NCI-H1417 treated with DMSO at 0.1 percent for 48 hours (cell line): ENCODE measurements at places on chromosomes 11 and 22.

- no peak for DNase-seq
Measured at GRCh38 chr11:33125611-33126010, 35.7 kb downstream of the CSTF3 start.

DNA sequence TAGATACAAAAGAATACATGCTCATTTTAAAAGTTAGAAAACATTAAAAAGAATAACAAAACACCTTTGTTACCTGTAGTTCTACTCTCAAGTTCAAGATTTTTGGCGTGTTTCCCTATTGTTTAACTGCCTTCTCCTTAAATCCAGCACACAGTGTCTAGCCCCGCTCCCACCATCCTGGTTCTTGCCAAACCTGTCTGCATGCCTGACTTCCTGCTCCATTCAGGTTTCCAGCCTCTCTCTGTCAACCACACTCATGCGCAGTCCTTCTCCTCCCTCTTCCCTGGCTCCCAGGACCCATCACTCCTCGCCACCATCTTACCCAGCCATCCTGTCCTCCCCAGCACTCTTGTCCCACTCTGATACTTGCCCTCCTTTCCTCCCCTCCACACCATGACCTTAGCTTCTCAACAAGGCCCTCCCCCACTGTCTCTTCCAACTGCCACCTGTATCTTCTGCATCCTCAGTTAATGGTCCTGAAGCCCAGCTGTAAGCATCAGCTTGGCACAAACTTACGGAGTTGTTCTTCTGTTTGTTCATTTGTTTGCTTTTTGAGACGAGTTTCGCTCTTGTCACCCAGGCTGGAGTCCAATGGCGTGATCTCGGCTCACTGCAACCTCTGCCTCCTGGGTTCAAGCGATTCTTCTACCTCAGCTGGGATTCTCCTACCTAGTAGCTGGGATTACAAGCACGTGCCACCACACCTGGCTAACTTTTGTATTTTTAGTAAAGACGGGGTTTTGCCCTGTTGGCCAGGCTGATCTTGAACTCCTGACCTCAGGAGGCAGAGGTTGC, 7.5 kb upstream of the MYH9 start:
- no peak for DNase-seq

GRCh38 chr11:5507177-5507932, 2.4 kb downstream of the UBQLN3 start:
- no peak for DNase-seq

GRCh38 chr22:25419247-25420113, 145.0 kb upstream of the GRK3 start:
- no peak for DNase-seq

DNA sequence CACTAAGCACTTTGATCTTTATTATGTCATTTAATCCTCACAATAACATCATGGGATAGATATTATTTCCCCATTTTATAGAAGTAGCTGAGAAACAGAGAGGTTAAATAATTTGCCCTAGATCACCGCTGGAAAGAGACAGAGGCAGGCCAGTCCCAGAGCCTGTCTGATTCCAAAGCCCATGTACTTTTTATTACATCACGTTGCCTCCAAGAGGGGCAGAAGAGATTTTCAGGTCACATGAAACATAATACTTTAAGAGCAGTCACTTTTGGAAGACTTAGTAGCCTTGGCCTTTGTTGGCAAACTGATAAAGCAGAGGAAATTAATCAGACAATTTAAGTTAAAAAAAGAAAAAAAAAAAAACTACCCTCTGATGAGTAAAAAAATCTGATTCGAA, 200.2 kb upstream of the ARHGAP20 start:
- DNase-seq = no peak

- DNase-seq = no peak
Measured at GRCh38 chr11:74004759-74005615, 3.9 kb downstream of the UCP3 start.

GRCh38 chr11:28481616-28482480, 373.7 kb downstream of the METTL15 start:
- DNase-seq = no peak

DNA sequence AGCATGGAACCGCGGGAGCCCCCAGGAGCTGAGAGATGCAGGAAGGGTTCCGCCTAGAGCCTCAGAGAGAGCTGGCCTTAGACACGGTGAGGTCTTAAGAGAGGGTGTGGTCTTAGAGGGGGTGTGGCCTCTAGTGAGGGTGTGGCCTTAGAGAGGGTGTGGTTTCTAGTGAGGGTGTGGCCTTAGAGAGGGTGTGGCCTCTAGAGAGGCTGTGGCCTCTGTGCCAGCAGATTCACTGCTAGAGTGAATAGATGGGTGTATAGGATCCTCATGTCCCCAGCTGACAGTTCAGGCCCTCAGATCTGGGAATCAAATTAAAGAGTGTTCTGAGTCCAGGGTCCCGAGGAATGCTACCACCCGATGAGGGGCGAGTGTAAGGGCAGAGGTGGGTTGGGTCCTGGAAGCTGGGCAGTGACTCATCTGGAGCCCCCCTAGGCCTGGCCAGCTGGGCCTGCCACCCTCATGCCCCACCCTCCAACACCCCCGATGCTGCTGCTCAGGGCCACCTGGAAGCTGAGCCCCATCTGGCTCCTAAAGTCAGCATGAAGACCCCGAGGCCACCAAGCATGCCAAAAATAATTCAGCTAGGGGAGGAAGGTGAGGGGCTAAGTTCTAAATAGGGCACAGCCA, 49.5 kb downstream of the IGF2 start:
- no peak for DNase-seq

DNA sequence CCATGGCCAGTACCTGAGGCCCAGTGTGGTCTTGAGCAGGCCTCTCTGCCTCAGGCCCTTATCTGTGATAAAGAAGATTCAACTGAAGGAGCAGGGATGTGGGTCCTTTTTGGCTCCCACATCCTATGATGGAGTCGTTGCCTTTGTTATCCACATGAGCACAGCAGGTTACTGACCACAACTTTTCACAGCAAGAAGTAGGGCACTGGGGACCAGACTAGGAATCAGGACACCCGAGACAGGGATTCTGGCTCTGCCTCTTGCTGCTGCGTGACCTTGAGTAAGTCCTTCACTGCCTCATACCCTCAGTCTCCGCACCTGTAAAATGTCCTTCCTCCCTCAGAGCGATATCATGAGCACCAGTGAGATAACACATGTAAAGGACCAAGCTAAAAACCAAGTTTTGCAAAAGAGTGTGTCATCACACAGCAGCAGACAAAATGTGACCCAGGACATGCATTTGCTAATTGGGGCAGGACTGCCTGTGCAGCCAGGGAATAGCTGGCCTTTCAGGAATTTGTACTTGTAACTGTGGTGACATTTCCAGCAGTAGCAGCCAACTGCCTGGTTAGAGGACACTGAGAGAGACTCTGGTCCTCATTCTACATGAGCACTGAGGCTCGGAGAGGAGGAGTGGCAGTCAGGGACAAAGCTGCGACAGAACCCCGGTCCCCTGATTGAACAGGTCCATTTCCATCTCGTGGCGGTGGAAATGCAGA, 13.2 kb upstream of the SMIM35 start:
- no peak for DNase-seq

DNA sequence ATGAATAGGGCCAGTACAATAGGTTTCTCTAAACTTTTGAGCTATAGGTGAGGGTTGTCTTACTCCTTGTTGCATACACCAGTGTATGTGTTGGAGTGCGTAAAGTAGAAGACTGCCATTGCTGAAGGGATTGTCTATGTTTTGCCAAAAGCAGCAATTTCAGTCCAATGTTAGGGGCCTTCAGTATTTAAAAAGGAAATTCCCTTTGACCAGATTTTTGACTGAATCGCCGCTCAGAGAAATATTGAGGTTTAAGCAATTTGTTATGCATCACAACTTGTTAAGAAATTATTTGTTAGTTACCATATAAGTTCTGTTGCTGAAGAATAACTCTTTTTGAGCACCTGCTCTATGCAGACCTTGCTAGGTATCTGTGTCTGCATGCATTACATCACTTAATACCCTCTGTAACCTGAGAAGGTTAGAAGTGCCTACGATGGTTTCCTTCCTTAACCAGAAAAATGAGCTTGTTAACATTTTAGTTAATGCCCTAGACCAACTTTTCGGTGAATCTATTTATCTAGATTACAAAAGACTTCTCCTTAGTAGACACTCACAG, 33.9 kb downstream of the MMP20 start:
- no peak for DNase-seq

GRCh38 chr11:122637541-122637940, 18.0 kb upstream of the UBASH3B start:
- DNase-seq = no peak

- no peak for DNase-seq
Measured at GRCh38 chr11:108890482-108891105, 225.7 kb downstream of the DDX10 start.

- peak; percentile 60 for DNase-seq
Measured at GRCh38 chr11:23112987-23113886, 253.0 kb upstream of the CCDC179 start.

DNA sequence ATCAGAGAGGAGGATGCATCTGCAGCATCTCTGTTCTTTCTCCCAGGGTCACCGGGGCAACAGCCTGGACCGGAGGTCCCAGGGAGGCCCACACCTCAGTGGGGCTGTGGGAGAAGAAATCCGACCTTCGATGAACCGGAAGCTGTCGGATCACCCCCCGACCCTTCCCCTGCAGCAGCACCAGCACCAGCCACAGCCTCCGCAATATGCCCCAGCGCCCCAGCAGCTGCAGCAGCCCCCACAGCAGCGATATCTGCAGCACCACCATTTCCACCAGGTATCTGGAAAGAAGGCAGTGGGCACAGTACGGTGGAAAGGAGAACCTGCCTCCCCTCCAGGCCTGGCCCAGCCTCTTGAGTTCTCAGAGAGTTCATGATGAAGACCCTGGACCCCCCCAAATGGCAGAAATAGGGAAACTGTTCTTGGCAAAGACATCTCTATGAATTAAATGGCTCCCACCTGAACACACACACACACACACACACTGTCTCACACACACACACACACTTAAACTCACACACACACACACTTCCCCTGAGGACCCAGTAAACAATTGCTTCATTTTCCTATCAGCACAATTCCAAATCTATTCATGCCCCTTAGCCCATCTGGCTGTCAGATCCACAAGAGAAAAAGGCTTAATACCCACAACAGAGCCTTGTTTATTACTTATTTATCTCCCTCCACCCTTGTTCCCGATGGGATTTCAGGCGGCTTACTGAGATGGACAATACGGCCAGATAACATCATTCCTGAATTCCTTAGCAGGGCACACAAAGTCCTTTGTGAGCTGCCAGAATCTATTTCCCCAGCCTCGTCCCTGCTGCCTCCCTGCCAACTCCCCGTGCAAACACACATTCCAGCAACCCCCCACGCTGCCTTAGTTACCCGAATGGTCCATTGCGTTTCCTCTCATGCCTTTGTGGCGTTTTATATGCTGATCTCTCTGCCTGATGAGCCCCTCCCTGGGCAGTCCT, 8.1 kb downstream of the TMA7B start:
- no peak for DNase-seq

DNA sequence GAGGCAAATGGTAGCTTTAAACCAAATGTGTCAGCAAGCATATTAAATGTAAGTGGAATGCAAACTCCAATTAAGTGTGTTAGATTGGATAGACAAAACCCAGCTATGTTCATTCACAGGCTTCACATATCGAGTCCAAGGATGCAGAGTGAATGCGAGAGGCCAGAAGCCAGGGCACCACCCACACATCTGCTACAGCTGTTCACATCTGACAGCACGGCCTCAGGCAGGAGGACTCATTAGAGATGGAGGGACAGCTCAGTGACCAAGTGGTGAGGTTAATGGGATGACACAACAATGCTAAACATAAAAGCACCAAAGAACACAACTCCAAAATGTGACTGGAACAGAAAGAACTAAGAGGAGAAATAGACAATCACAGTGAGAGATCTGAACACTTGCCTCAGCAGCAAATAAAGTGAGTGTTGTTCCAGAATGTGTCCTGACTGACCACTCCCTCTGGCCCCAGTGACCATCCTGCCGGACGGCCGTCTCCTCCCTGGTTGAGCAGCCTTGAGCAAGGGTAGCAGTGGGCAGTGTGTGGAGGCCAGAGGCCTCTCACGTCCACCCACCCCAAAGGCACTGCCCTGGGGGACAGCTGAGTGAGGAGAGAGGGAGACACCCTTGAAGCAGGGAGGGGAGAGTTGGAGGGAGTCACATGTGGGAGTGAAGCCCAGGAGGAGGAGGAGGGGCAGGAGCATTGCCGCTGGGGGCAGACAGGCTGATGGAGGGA, 23.8 kb downstream of the ALG12 start:
- no peak for DNase-seq

GRCh38 chr11:128767591-128768001, 73.7 kb downstream of the FLI1 start:
- no peak for DNase-seq

DNA sequence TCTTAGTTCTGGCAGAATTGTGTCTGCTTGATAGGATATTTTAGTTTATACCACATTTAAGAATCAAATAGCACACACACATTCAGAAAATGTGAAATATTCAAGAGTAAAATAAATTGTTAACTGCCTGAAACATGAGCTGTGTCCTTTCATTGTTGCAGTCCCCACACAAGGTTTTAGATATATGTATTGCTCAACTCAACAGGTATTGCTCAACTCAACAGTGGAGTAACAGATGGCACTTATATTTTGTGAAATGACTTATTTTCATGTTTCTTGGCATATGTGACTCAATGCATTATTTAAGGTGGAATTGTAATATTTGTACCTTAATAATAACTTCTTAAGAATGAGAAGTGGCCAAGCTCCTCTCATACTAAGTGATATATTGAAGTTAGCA, 760.3 kb downstream of the CNTN5 start:
- no peak for DNase-seq

- DNase-seq = no peak
Measured at GRCh38 chr11:72583177-72583553, 91.1 kb downstream of the PDE2A start.

- DNase-seq = no peak
Measured at GRCh38 chr11:35305670-35306382, 113.5 kb downstream of the SLC1A2 start.

DNA sequence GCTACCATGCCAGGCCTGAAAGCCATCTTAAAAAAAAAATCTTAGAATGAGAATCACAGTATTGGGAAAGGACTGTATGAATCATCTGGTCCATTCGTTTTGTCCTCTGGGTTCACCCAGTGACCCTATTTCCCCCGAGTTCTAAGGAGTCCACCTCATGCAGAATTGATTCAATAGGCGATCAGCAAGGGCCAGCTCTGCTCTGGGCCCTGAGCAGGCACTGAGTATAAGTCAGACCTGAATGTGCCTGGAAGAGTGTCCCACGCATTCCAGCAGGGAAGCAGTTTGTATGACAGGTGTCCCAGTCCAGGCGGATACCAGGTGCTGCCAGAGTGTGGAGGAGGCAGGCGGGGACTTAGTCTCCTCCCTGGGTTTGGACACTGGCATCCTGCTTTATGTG, 883 bp upstream of the HMOX1 start:
- no peak for DNase-seq

- DNase-seq = no peak
Measured at GRCh38 chr11:95989076-95989605, 65.2 kb upstream of the MTMR2 start.

GRCh38 chr11:57890521-57890920, 128.9 kb downstream of the CTNND1 start:
- DNase-seq = no peak
